ENCODE measurements at places on chromosomes 3 and 15.

DNA sequence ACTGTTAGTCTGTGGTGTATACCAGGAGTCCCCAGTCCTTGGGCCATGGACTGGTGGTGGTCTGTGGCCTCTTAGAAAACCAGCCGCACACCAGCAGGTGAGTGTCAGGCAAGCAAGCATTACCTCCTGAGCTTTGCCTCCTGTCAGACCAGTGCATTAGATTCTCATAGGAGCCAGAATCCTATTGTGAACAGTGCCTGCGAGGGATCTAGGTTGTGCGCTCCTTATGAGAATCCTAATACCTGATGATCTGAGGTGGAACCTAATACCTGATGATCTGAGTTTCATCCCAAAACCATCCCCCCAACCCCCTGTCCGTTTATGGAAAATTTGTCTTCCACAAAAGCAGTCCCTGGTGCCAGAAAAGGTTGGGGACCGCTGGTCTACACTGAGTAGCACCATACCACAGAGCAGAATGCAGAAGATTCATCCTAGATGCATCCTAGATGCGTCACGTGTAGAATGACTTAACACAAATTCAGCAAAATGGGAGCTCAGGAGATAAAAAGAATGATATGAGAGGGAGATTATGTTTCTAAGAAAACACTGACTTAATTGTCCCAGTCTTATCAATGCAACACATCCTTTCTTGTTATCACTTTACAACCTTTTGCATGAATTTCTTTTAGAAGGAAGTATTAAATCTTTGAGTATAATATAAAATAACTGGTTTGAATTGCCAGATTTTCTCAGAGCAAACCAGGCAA is 28.5 kb downstream of the SELENOT start:
- DNase-seq: no peak

GRCh38 chr3:12097971-12098370 is 60.7 kb downstream of the TIMP4 start:
- no peak for DNase-seq

DNA sequence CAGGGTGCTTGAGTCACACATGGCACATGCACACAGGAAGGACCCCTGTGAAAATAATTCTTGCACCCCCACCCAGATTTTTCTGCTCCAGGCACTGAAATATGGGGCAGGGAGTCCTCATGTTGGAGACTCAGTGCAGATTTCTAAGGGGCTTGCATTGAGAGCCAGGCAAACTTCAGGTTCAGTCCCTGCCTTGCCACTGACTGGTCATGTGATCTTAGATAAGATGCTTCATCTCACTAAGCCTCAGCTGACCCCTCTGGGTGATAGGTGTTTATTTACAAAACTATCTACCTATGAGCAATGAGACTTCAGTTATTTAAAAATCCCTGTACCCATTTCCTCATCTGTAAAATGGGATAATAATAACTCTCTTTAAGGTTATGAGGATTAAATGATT is 30.1 kb upstream of the C3orf80 start:
- no peak for DNase-seq

- no peak for DNase-seq
These were observed 402.4 kb downstream of the RBMS3 start for GRCh38 chr3:29683018-29683993.

DNA sequence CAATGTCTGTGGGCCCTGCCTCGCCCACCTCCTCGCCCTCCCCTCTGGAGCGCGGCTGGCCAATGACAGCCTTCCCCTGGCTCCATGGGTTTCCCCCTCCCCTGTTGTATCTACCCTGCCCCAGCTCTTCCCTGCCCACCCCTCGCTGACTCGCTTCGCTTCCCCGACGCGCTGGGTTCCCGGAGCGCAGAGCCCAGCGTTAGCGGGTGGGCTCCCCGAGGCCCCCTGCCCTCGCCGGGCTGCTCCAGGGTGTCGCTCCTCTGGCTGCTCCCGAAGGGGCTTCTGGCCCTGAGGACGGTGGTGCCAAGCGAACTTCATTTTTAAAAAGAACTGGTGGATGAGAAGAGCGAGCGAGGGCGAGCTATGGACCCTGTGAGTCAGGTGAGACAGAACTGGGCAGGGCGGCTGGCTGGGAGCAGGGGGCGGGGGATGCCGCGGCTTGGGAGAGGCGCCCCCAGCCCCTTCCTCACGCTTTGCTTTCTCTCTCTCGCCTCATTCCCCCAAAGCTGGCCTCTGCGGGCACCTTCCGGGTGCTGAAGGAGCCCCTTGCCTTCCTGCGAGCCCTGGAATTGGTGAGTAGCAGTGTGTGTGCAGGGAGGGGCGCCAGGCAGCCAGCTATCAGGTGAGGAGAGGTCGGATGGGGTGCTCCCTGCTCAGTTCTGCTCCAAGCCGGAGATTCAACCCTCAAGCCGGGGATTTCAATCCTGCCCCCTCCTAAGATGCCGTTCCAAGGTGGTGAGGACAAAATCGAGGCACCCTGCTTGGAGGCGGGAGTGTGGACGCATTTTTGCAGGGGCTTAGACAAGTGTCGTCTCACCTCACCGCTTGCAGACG is at the start of gene SYNPR:
TSS of gene SYNPR (plus strand) at position 138 of the 834 bp plus-strand sequence.
- no peak for DNase-seq

GRCh38 chr3:153162513-153163392 is 727 bp downstream of the RAP2B start:
- DNase-seq: peak; percentile 42

DNA sequence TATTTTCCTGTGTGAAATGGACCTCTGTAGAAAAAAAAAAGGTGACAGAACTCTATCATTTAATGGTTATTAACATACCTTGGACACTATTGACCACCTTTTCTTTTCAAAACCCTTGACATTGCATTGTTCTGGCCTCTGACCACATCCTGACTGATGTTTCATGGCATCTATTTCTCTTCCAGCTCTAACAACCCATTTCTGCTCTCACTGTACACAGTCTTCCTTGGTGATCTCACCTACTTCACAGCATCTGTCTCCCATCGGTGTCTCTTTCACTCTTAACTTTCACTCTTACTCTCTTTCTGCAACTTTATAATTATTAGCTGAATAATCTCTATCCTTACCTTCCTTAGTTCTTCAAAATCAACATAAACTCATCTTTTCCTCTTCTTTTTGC is 217.4 kb upstream of the CD96 start:
- no peak for DNase-seq

DNA sequence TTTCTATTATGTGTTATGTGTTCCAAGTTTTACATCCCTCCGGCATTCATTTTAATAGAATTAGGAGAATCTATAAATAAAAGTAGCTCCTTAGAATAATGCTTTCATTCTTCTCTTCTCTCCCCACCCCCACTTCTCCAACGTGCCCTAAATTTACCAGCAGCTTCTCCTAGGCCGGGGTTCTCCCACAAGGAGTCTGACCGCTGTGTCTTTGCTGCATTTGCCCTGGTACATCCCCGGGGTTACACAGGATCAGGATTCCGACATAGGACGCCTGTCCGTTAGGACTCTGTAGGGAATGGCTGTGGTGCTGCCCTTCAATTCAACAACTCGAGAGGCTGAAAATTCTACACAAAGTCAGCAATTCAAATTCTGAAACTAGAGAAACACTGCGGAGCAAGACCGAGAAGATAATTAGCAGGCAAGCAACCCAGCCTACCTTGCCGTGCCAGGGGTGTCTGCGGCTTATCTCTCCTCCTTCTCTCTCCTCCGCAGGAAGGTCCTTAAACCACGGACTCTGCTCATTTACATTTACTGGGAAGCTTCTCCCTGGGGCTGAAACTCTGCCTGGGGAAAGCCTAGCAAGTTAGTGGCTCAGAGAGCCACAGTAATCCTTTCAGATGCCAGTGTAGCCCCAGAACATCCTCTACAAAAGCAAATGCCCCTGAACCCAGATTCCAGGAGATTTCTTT is 18.8 kb downstream of the PCSK6 start:
- no peak for DNase-seq
